Urothelium cell line (cell line): ENCODE measurements at places on chromosomes 6 and 20.

GRCh38 chr6:100719883-100720682 lies 161.0 kb downstream of the ASCC3 start:
- no peak for DNase-seq

DNA sequence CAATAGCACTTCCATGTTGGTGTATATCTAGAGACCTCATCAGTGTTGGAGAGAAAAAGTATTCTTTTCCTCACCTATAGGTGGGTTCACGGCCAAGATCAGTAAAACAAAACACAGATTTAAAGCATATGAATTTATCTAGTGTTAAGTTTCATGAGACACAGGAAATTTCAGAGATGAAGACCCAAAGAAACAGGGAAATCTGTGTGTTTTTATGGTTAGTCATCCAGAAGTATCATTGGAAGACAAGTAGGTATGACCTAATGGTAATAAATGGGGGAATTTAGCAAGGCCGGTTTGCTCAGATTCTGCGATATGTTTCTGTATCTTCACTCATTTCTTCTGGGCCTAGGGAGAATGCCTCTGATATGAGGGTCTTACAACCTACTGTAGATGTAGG lies 419.6 kb upstream of the MARCKS start:
- no peak for DNase-seq

- DNase-seq, result no peak
Observed at GRCh38 chr6:105607636-105608621, 205.0 kb upstream of the PREP start.

GRCh38 chr6:26571592-26572296 lies 25.0 kb upstream of the ABT1 start:
- peak; percentile 62 for DNase-seq

DNA sequence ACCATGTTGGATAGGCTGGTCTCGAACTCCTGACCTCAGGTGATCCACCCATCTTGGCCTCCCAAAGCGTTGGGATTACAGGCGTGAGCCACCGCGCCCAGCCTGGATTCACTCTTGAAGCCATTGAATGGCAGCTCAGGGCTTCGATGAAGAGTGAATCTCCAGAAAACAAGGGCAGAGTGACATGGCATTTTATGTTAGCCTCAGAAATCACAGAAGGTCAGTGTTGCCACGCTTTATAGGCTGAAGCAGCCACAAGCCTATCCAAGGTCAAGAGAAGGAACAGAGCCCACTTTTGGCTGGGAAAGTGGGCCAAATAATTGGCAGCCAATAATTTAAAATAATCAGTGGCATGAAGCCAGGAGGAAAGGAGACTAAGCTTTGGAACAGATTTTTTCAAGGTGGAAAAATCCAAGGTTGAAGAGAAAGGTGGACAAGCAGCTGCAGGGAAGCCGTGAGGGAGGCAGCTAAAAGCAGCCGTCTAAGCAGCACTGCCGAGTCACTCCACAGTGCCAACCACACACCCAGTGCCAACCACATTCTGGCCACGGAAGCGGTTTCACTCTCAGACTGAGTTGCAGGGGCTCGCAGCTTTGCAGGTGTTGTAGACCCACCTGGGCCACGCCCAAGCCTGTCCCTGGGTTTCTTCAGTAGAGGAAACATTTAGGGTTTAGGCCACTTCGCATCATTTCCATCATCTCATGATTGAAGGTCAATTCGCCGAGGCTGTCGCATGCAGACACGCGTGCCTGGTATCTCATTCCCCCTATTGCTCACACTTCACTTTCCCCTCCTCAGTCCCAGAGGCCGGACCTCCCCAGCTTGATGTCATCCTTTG lies 17.4 kb upstream of the AVP start:
- no peak for DNase-seq

GRCh38 chr6:76592566-76592965 lies 520.1 kb upstream of the IMPG1 start:
- DNase-seq, result no peak

DNA sequence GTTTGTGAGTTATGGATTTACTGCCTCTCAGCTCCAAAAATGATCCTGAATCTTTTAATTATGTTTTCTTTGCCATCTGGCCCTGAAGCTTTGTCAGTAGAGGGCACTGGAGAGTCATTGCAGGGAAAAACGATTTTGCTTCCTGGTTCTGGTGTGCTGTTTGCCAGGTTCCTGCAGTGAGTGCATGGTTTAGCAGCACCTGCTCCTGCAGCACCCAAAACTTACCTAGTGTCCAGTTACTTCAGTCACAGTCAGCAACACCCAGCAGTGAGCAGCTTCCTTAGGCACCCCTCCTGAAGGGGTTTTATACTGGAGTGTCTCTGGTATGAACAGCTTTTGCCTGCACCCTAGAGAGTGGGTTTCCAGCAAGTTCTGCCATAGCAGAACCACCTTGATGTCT lies 6.0 kb upstream of the TRIM26 start:
- peak; percentile 65 for DNase-seq

- no peak for DNase-seq
Observed at GRCh38 chr6:124027392-124027791, 223.7 kb downstream of the NKAIN2 start.

- DNase-seq, result peak; percentile 83
Observed at GRCh38 chr6:36724514-36725390, 27.1 kb downstream of the RAB44 start.

- DNase-seq, result no peak
Observed at GRCh38 chr6:5876076-5876475, 130.6 kb downstream of the NRN1 start.
